Right hindlimb (tissue), 1 donor: ENCODE measurements at places on chromosomes 12 and 14.

DNA sequence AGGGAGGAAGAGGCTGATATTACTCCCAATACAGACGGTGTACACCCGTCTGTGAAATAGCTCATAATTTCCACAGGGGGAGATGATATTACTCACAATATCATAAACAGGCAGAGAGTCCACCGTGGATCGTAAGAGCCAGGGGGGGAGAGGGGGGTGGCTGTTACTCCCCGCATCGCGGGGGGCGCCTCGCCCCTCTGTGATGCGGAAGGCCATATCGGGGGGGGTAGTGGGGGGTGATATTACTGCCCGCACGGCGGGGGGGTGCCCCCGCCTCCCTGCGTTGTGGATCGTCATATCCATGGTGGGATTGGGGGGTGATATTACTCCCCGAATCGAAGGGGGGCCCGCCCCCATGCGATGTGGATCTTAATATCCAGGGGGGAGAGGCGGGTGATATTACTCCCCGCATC lies 91.9 kb downstream of the FRMD6 start:
- DNase-seq, result no peak

DNA sequence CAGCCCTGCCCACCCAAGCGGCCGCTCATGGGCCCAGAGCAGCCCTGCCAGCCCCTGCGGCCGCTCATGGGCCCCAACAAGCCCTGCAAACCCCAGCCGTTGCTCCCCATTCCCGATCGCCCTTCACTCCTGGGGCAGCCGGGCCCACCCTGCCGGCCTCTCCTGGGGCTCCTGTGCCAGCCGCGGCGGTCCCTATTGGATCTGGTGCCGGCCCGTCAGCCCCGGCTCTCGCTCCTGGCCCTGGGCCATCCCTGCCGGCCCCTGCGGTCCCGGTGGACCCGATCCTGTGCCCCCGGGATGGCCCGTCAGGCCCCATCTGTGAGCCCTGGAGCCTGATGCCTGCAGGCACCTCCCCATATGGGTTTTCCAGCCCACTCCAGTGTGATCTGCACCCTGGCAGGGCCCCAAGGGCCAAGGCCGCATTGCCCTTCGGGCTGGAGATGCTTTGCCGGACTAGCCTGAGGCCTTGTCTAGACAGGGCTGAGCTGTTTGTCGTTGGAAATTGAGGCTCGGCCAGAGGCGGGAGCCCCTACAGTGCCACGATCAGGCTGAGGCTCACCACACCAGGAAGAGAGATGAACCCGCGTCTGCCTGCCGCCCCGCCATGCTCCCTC lies 20.3 kb downstream of the FBRSL1 start:
- no peak for DNase-seq

GRCh38 chr14:102602421-102603292 lies 10.2 kb downstream of the RCOR1 start:
- DNase-seq, result no peak

DNA sequence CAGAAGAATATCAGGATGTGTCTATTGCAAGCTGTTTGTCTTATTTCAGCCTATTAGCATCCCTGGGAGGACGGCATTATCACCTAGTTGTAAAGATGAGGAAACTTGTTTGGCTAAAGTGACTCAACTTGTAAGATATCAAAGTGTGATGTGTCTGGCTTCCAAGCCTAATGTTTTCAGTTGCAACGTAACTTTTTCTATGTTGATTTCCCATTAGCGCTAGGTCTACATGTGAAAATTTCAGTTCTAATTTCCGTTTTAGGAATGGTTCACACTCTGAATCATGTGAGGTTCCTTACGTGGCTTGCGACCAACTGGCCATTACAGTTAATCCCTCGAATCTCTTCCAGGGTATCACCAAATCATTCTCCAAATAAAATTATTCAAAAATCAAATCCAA lies 58.0 kb downstream of the LLPH start:
- DNase-seq, result no peak

DNA sequence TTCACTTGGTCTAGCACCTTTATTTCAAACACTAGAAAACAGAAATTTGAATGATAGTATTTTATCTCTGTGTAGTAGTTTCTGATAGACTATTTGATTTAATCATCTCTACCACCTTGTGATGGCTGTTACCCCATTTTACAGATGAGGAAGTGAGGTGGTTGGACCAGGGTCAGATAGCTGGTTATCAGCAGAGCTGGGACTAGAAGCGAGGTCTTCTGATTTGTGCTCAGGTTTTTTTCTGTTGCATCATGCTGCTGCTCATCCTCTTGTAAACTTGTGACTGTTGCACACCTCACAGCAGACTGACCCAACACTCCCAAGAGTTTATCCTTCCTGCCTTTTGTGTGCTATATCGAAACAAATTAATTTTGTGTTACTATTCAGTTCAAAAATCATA lies 10.1 kb upstream of the MANSC4 start:
- DNase-seq, result no peak

GRCh38 chr12:5204271-5204670 lies 160.6 kb downstream of the KCNA5 start:
- DNase-seq, result no peak

GRCh38 chr14:104386151-104386841 lies 193.3 kb upstream of the C14orf180 start:
- no peak for DNase-seq

GRCh38 chr12:85156569-85156968 lies 120.4 kb downstream of the LRRIQ1 start:
- no peak for DNase-seq

GRCh38 chr12:59119676-59120075 lies 199.4 kb upstream of the LRIG3 start:
- DNase-seq, result no peak

DNA sequence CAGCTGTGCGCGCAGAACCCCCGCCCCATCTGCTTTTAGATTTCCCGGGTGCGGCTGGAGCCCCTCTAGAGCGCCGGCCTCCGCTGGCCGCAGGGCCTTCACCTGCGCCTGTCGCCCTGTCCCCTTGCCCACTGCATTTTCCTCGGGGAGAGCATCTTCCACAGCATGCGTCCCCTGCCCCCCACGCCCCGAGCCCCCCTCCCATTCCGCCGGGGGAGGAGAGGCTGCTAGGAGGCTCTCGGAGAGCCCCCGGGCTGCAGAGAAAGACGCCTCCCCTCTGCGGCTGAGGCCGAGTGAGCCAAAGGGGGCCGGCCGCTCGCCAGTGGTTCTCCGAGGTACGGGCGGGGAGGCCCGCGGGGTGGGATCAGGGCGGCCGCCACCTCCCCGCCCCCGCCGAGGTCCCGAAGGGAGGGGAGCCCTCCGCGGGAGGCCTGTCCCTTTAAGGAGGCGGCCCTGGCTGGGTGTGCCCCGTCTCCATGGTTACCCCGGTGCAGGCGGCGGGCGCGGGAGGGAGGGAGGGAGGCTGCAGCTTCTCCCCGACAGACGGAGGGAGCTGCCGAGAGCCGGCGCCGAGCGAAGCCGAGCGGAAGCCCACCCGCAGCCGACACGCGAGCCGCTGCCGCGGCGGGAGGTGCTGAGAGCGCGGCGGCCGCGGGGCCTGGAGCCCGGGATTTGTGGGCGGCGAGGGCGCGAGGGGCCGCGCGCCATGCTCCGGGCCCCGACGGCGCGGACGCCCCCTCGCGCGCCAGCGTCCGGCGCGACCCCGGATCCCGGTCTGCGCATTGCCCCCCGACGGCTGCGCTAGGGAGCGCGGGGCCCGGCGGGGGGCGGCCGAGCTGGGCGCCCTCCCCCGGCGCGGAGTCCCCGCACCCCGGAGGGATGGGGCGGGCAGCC lies at the start of gene KCNH3:
TSS of gene KCNH3 (plus strand) at position 521 of the 894 bp plus-strand sequence. CDS start 387 bp downstream, outside the sequence.
- peak; percentile 86 for DNase-seq

DNA sequence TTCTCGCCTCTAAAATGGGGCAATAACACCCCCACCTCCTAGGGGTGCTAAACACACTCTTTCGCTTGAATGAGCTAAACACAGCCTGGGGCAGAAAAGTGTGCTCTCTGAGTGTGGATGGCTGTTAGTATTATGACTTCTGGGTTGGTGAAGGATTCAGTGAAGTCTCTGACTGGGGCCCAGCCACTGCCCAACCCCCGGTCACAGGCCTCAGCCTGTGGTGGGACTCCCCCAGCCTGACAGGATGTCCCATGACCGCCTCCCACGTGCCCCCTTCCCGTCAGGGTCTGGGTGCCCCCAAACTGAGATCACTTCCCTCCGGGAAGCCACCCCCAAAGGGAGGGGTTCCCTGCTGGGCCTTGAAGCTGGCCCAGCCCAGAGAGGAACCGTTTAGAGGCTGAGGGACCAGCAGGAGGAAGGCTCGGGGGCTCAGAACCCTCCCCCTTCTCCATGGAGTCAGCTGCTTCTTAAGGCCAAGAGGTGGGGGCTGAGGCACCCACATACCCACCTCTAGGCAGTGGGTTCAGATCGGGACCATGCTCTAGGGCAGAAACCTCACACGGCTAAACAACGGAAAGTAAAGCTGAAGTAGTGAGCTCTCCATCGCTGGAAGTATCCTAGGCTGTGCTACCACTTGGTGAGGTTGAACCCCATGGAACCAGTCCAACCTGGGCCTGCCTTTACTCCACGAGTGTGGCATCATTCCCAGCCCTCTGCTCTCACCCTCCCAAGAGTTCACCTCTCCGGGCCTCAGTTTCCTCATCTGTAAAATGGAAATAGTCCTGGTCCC lies 13.8 kb downstream of the DTX1 start:
- no peak for DNase-seq

GRCh38 chr12:31965090-31965489 lies 5.9 kb downstream of the RESF1 start:
- DNase-seq, result no peak
